ENCODE measurements at places on chromosomes 6 and 20.

GRCh38 chr20:40913224-40914185, 115.1 kb upstream of the TOP1 start:
- H3K4me3 ChIP-seq, result no peak overlapping the region
- H3K27ac ChIP-seq, result no peak overlapping the region
- H3K36me3 ChIP-seq, result peaks cover 6% of the 10 kb centered on the region
- peaks cover 4% of the 10 kb centered on the region for H3K4me1 ChIP-seq

DNA sequence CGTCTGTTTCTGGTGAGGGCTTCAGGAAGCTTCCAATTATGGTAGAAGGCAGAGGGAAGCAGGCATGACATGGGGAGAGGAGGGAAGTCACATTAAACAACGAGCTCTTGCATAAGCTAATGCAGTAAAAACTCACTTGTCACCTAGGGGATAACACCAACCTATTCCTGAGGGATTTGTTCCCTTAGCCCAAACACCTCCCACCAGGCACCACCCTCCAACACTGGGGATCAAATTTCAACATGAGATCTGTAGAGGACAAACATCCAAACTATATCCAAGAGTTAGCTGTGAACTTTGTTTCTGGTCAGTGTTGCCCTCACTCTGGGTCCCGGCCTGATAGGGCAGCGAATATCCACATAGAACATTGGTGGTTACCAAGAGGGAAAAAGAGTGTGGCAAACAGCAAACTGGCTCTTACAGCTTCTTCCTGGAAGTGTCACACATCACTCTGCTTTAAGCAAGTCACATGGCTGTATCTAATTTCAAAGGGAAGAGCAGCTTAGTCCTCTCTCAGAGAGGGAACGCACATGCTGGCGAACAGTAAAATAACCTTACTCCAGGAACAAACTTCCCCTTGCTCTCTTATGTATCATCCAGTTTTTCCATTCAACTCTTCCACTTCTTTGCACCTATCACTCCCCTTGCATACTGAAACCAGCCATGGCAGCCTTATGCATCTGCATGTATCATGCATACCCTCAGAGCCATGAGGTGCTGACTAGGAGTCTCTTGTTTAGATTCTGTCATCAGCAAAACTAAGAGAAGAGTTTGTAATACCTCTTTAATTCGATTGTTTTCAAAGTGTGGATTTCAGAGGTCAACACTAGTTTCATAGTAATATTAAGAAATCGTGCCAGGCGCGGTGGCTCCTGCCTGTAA, 4.8 kb upstream of the MOCS1 start:
- H3K4me1 ChIP-seq, result peaks cover 41% of the 10 kb centered on the region
- peak overlapping the region; percentile 77 for H3K27ac ChIP-seq
- H3K36me3 ChIP-seq, result no peaks in the 10 kb centered on the region
- peak overlapping the region; percentile 21 for H3K4me3 ChIP-seq
- no peaks in the 10 kb centered on the region for H3K27me3 ChIP-seq
- no peak for DNase-seq

GRCh38 chr6:21731411-21732031, 138.0 kb downstream of the SOX4 start:
- no peak overlapping the region for H3K4me3 ChIP-seq
- H3K27me3 ChIP-seq, result no peaks in the 10 kb centered on the region
- H3K36me3 ChIP-seq, result peaks cover 62% of the 10 kb centered on the region
- DNase-seq, result no peak
- H3K4me1 ChIP-seq, result peaks cover 65% of the 10 kb centered on the region
- peak overlapping the region; percentile 98 for H3K27ac ChIP-seq

DNA sequence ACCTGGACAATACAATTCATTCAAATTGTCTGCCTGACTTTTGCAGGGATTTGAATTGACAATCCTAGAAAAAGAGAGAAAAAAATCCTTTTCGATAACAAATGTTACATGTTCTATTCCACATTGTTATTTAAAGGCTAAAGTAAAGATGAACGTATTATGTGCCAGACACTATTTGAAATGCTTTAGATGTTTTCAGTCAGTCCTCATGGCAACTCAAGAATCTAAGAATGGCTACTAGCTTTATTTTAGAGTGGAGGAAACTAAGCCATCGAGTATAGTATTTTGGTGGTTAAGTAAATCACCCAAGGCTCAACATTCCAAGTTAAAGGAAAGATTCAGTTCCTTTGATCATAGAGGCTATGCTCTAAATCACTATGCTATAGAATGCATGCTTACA, 558.6 kb upstream of the MAN1A1 start:
- H3K27ac ChIP-seq, result no peak overlapping the region
- H3K4me1 ChIP-seq, result no peaks in the 10 kb centered on the region
- DNase-seq, result no peak

DNA sequence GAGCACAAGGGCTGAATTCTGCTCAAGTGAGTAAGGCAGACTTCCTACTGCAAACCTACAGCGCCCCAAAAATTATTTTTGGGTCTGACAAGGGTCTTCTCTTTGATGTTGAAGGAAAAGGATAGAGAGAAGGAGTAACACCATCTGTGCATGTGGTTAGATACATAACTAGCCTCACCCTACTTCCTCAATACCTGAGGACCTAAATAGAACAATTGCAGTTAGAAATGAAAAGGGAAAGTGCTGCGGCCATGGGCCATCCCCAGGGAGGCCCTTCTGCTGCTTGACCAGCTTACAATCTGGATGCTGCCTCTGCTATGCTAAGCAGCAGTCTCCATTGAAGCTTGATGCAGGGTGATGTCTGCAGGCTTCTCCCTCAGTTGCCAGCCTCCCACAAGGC, 63.2 kb upstream of the ARMH2 start:
- peaks cover 4% of the 10 kb centered on the region for H3K27me3 ChIP-seq
- DNase-seq, result no peak
- no peaks in the 10 kb centered on the region for H3K36me3 ChIP-seq
- no peak overlapping the region for H3K4me3 ChIP-seq
- H3K27ac ChIP-seq, result no peak overlapping the region

DNA sequence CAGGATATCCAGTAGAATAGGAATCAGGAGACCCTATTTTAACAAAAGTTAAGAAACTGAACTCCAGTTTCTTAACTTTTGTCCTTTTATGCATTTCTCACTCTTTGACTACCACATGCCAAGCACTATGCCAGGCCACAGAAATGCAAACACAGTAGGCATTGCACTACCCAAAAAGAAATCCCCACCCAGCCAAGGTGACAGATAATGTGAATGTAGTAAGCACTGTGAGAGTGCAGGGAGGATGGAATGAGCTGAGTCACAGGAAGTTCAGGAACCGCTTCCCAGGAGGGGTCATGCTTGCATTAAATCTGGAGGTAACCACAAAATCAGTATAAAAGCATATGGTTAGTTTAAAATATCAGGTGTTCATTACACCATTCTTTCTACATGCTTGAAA, 20.1 kb upstream of the FAM83C start:
- no peak overlapping the region for H3K4me3 ChIP-seq
- peaks cover 24% of the 10 kb centered on the region for H3K4me1 ChIP-seq
- H3K36me3 ChIP-seq, result peaks cover 25% of the 10 kb centered on the region
- DNase-seq, result no peak
- H3K27me3 ChIP-seq, result peaks cover 2% of the 10 kb centered on the region

- no peaks in the 10 kb centered on the region for H3K4me1 ChIP-seq
- no peaks in the 10 kb centered on the region for H3K36me3 ChIP-seq
- H3K27me3 ChIP-seq, result peaks cover 13% of the 10 kb centered on the region
- H3K27ac ChIP-seq, result no peak overlapping the region
- no peak for DNase-seq
Observed at GRCh38 chr6:163916315-163917081, 502.0 kb downstream of the QKI start.

- H3K4me1 ChIP-seq, result peaks cover 69% of the 10 kb centered on the region
- H3K4me3 ChIP-seq, result no peak overlapping the region
- H3K27me3 ChIP-seq, result no peaks in the 10 kb centered on the region
- no peak overlapping the region for H3K27ac ChIP-seq
- H3K36me3 ChIP-seq, result no peaks in the 10 kb centered on the region
Observed at GRCh38 chr6:126804332-126805064, 314.0 kb upstream of the RSPO3 start.

GRCh38 chr6:4487538-4487937, 288.7 kb upstream of the CDYL start:
- H3K4me3 ChIP-seq, result no peak overlapping the region
- H3K27me3 ChIP-seq, result peaks cover 9% of the 10 kb centered on the region
- H3K36me3 ChIP-seq, result no peaks in the 10 kb centered on the region
- DNase-seq, result no peak

- no peak overlapping the region for H3K4me3 ChIP-seq
- no peaks in the 10 kb centered on the region for H3K27me3 ChIP-seq
- peaks cover 8% of the 10 kb centered on the region for H3K4me1 ChIP-seq
- no peak overlapping the region for H3K27ac ChIP-seq
- peaks cover 27% of the 10 kb centered on the region for H3K36me3 ChIP-seq
Observed at GRCh38 chr20:35674921-35675320, 10.2 kb upstream of the CPNE1 start.

DNA sequence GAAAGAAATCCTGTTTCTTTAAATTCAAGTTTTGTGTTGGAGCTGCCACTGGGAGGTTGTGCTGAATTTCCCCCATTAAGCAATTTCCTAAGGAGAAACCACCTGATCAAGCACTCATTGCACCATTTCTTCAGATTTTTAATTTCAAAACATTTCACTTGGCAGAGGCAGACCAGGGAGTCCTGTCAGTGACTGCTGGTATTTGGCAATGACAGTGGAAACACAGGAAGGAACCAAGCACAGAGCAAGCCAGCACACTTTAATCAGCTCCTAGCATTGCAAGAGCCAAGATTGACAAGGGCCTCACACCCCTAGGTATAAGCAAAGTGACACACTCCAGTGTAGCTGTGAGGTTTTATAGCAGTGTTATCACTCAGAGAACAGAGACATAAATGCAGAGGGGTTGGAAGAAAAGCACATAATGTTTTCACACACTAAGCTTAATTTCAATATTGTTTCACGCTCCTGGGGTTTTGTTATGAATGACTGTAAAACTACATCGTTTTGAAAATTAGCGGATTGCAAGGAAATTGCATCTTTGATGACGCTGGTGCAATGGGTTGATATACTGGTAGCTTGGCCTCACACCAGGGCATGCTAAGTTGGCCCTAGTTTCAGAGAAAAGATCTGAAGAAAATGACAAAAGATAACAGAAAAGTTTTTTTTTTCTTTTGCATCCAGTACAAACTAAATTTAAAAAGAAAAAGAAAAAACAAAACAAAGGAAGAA, 768.4 kb downstream of the TFAP2A start:
- H3K27me3 ChIP-seq, result no peaks in the 10 kb centered on the region
- H3K4me3 ChIP-seq, result no peak overlapping the region
- no peaks in the 10 kb centered on the region for H3K36me3 ChIP-seq
- DNase-seq, result no peak
- no peak overlapping the region for H3K27ac ChIP-seq
- peaks cover 4% of the 10 kb centered on the region for H3K4me1 ChIP-seq

- peaks cover 94% of the 10 kb centered on the region for H3K36me3 ChIP-seq
- no peak overlapping the region for H3K4me3 ChIP-seq
- peaks cover 17% of the 10 kb centered on the region for H3K4me1 ChIP-seq
- DNase-seq, result no peak
- H3K27me3 ChIP-seq, result no peaks in the 10 kb centered on the region
Observed at GRCh38 chr6:20483887-20484497, 50.3 kb upstream of the CDKAL1 start.

DNA sequence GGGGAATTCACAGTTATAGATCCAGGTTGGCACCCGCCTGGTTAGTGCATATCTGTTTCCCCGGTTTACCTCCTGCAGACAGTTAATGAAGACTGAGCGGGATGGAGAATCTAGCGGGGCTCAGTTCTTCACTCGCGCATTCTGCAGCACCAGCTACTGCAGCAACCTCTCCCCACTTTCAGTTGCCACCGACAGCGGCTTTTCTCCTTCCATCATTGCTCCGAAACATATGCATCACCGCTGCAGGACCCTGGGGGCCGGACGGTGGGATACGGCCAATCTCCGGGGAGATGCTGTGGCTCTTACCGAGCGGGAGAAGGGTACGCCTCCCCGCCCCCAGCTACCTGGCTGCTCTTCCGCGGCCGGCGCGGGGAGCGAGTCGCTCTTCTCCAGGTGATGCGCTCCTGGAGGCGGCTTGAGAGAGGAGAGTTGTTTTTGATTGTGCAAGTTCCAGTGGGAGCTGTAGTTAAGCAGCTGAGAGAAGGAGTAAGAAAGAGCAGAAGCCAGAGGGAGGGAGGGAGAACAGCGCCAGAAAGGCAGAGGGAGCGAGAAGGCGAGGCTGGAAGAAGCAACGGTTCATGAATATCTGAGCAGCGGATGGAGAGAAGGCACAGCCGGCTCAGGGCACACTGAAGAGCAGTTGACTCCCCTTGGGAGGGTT, at the start of gene SGK1:
SGK1 (minus strand) TSS at position 642 of the 661 bp plus-strand sequence. CDS start 652 bp downstream, outside the sequence.
- peak within 1 kb of the TSS; percentile 89 for H3K4me3 ChIP-seq
- DNase-seq, result peak; percentile 50
- H3K36me3 ChIP-seq, result no peaks in the 10 kb centered on the region

DNA sequence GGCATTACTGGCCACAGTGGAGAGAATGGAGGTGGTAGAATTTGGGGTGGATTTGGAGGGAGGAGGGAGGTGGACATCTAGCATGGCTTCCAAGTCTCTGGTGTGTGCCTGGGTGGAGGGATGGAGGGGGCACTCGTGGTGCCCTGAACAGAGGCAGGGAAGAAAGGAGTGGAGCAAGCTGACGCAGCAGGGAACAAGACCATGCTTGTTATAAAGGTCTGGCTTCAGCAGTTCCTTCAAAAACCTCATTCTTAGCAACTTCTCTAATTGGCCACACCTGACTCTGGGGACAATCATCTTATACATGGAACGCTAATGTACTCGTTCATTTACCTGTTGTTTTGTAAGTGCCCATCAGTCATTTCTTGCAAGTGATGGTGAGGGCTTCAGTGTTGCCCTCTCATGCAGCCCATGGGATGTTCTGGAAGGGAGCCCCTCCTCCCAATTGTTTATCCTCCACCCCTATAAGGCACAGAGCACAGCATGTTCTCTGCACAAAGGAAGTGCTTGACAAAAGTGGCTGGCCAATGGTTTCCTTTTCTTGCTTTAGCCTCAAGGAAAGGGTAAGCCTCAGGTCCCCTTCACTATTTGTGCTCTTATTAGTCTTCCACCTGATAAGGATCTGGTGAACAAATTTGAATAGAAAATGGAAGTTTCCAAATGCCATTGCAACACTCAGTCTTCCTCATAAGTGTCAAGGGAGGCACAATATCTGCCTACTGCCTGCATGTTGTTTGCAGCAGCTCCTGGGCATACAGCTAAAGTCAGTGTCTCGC, 39.3 kb downstream of the GFOD1 start:
- H3K27me3 ChIP-seq, result peaks cover 2% of the 10 kb centered on the region
- DNase-seq, result no peak
- H3K4me1 ChIP-seq, result peaks cover 41% of the 10 kb centered on the region

Measured in nephron progenitor cell (in vitro differentiated cells).